ENCODE measurements at places on chromosomes 3 and 15.

- no peak for DNase-seq
These were observed 3.6 kb downstream of the ACTC1 start for GRCh38 chr15:34791701-34792100.

GRCh38 chr3:44066806-44067205 is 174.9 kb upstream of the TOPAZ1 start:
- no peak for DNase-seq

DNA sequence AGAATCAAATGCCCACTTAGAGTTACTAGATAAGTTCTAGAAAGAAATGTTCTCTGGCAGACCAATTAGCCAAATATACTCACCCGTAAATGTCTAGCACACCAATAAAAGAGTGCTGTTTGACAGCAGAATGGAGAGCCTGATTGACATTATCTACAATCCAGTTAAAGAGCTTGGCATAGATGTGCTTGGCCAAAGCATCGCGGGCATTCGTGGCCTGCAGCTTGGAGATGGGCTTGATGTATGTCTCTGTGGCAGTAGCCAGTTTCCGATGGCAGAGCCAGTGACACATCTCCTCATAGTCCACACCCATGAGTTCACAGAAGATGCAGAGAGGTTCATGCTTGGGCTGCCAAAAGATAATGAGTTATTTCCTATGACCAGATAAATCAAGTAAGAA is 101.5 kb upstream of the MYO5C start:
- no peak for DNase-seq

GRCh38 chr15:60385620-60386552 is 11.9 kb downstream of the ANXA2 start:
- no peak for DNase-seq
